PC-3 (cell line): ENCODE measurements at places on chromosomes 4 and X. TPM values are rescaled to one million over a fixed set of nuclear protein-coding genes. Genes with fewer than 3 reads are reported as not detected.

Gene SH3BP2
- total RNA-seq, result 16.9 and 17.4 TPM in 2 replicates

Gene ANXA10
- total RNA-seq, result 0.47 and 0.92 TPM in 2 replicates

Gene VSIG4
- not detected in 2 replicates for total RNA-seq

DNA sequence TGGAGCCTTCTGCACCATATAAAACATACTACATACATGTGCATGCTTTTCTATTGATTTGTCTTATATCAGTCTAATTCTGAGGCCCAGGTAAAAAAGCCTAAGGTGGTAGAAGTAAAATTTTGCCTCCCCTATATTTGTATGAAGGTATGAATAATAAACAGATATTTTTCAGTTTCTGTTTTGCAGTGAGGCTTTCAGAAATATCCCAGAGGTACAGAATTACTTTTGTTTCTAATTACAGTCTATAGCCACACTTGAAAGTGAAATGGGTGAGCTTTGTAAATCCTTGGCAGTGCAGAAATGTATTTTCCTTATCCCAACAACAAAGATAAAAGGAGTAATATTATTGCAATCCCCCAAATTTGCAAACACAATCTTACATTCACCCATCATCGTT is 59.5 kb downstream of the DDX60 start:
- no peak overlapping the region for H3K27ac ChIP-seq
- no peak overlapping the region for H3K4me3 ChIP-seq
- H3K27me3 ChIP-seq, result no peaks in the 10 kb centered on the region
- no peak for DNase-seq
- H3K4me1 ChIP-seq, result no peaks in the 10 kb centered on the region

Gene PFKFB1
- total RNA-seq, result 0.22 and 1.1 TPM in 2 replicates

DNA sequence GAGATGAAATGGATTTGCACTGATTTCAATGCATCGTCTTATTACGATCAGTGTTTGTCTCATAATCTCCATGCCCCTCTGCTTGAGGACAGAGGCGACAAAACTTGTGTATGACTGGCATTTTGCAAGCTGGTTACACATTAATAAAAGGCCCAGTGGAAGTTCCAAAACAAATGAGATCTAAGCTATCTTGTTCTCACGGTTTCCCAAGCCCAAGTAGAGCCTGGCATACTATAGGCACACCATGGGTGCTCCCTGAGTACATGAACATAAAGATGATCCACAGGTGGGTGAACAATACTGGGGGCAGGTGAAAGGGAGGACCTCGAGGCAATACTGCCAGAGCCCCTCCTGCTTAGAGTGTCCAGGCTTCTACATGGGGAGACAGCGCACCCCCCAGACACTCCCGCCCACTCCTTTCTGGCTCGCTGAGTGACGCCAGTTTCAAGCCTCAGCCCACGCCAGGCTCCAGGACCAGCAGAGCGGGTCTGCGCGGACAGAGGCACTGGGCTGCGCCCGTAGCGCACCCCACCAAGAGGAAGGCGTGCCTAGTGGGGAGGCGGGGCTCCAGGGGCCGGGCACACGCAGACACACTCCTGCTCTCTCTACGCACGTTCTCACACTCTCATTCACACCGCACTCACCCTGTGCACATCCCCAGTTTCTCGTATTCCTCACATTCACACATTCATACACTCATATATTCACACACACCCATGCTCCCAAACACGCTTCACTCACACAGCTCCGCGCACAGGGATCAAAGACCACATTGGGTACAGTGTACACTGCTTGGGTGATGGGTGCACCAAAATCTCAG is 8.9 kb upstream of the GSX2 start:
- peak; percentile 61 for DNase-seq
- H3K27me3 ChIP-seq, result no peaks in the 10 kb centered on the region
- peaks cover 11% of the 10 kb centered on the region; the same call in 1 of the 2 replicates for H3K4me1 ChIP-seq
- no peak overlapping the region for H3K27ac ChIP-seq

DNA sequence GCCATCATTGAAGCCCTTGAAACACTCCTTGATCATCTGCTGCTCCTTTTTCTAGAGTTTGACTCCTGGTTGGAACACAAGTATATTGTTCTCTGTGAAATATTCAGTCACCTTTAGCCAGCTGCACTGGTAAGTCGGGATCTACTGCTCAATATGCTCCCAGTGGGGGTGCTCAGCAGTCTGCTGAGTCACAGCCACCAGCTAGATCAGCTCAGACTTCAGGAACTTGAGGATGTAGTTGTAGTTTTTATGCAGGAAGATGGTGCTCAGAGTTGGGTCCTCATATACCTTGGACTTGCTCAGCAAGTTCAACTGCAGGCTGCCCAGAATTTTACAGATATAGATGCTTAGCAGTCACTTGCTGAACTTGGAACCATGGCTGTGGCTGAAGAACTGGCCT is 202.5 kb upstream of the RPL34 start:
- no peak for DNase-seq
- H3K36me3 ChIP-seq, result no peaks in the 10 kb centered on the region
- no peak overlapping the region for H3K4me3 ChIP-seq
- H3K4me1 ChIP-seq, result no peaks in the 10 kb centered on the region
- no peak overlapping the region for H3K27ac ChIP-seq

DNA sequence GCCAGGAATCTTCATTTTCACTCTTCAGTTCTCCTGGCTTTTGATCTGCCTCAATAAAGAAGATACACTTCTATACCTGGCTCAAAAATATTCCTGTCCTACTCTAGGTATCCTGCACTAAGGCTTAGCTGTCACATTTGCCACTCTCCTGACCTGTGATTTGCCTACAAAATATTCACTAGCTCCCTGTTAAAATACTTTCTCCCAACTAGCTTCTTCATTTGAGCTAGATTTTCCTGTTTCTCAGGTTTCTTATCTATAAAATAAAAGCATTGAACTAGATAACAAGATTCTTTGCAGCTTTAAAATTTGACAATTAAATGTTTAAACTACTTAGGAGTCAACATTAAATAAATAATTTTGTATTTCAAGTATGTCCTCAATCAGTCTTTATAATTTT is 53.2 kb downstream of the CHIC2 start:
- no peaks in the 10 kb centered on the region for H3K36me3 ChIP-seq
- H3K27ac ChIP-seq, result no peak overlapping the region
- peaks cover 12% of the 10 kb centered on the region; the same call in 1 of the 2 replicates for H3K4me1 ChIP-seq
- no peaks in the 10 kb centered on the region for H3K27me3 ChIP-seq
- no peak overlapping the region for H3K4me3 ChIP-seq

Gene EGF
- 3.9 and 6.1 TPM in 2 replicates for total RNA-seq

Gene IL21
- not detected in 2 replicates for total RNA-seq

GRCh38 chr4:39750216-39750615 is 52.3 kb downstream of the UBE2K start:
- H3K27me3 ChIP-seq, result no peaks in the 10 kb centered on the region
- H3K27ac ChIP-seq, result no peak overlapping the region
- no peak overlapping the region for H3K4me3 ChIP-seq
- no peaks in the 10 kb centered on the region for H3K4me1 ChIP-seq

Gene NKX3-2
- 0.07 TPM in 1 of 2 replicates, not detected in the other for total RNA-seq

GRCh38 chrX:139113708-139114107 is 402.2 kb upstream of the FGF13 start:
- no peaks in the 10 kb centered on the region for H3K27me3 ChIP-seq
- H3K4me3 ChIP-seq, result no peak overlapping the region

DNA sequence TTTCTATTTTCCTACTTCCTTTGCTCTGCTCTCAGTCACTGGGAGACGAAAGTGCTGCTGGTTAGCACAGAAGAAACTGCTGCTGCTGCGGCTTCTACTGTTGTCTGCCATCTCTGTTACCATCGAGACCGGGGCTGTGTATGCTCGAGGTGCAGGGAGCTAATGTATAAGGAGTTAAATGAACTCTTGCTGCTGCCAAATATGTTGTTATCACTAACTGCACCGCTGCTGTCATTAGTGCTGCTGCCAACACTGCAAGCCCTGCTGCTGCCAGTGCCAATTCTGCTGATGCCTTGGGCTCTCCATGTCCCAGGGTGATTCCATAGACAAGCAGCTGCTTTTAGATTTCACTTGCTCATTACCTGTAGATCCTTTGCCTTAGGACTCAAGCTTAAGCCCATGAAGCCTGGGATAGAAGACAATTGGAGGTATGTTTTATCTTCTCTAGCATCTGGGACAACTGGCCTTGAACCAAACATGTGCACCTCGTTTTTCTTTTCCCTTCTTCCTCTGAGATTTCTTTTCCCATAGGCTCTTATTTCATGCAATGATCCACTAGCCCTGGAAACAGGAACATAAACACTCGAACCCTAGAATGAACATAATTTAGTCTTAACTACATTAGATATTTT is 107.8 kb downstream of the CCSER1 start:
- H3K27ac ChIP-seq, result no peak overlapping the region
- no peaks in the 10 kb centered on the region for H3K4me1 ChIP-seq
- H3K4me3 ChIP-seq, result no peak overlapping the region
- H3K36me3 ChIP-seq, result no peaks in the 10 kb centered on the region
- DNase-seq, result no peak
- H3K27me3 ChIP-seq, result no peaks in the 10 kb centered on the region

Gene ARSJ
- total RNA-seq, result 16.4 and 19.1 TPM in 2 replicates

Gene CORIN
- not detected in 2 replicates for total RNA-seq

Gene RBBP7
- 153 and 155 TPM in 2 replicates for total RNA-seq

DNA sequence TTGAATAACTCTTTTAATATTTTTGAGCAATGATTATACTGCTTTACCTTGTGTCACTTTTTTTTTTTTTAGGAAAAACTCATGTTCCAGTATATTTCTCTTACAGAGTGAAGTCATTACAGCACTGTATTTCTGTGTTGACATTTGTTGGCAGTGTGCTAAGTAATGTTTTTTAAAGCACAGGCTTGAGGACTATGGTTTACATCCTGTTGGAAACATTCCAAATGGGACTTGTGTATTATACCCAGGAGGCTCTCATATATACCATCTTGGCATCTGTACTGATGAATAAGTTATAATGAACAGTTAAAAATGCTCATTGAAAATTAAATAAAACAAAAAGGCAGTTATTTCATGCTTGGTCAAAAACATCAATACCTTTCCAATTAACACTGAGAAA is 33.8 kb downstream of the CEP44 start:
- no peak overlapping the region for H3K4me3 ChIP-seq
- DNase-seq, result peak; percentile 40
- H3K27ac ChIP-seq, result no peak overlapping the region

GRCh38 chrX:37767430-37767829 is 12.4 kb upstream of the CYBB start:
- no peak for DNase-seq
- H3K36me3 ChIP-seq, result no peaks in the 10 kb centered on the region
- no peak overlapping the region for H3K4me3 ChIP-seq

- no peaks in the 10 kb centered on the region for H3K36me3 ChIP-seq
- DNase-seq, result peak; percentile 51
- no peak overlapping the region for H3K4me3 ChIP-seq
- H3K27me3 ChIP-seq, result no peaks in the 10 kb centered on the region
- no peak overlapping the region for H3K27ac ChIP-seq
Measured at GRCh38 chrX:78532363-78532762, 126.8 kb downstream of the RTL3 start.

GRCh38 chr4:77209936-77210335 is 52.9 kb downstream of the CCNG2 start:
- DNase-seq, result no peak
- no peaks in the 10 kb centered on the region for H3K4me1 ChIP-seq
- no peaks in the 10 kb centered on the region for H3K36me3 ChIP-seq
- H3K27me3 ChIP-seq, result no peaks in the 10 kb centered on the region
- no peak overlapping the region for H3K27ac ChIP-seq

DNA sequence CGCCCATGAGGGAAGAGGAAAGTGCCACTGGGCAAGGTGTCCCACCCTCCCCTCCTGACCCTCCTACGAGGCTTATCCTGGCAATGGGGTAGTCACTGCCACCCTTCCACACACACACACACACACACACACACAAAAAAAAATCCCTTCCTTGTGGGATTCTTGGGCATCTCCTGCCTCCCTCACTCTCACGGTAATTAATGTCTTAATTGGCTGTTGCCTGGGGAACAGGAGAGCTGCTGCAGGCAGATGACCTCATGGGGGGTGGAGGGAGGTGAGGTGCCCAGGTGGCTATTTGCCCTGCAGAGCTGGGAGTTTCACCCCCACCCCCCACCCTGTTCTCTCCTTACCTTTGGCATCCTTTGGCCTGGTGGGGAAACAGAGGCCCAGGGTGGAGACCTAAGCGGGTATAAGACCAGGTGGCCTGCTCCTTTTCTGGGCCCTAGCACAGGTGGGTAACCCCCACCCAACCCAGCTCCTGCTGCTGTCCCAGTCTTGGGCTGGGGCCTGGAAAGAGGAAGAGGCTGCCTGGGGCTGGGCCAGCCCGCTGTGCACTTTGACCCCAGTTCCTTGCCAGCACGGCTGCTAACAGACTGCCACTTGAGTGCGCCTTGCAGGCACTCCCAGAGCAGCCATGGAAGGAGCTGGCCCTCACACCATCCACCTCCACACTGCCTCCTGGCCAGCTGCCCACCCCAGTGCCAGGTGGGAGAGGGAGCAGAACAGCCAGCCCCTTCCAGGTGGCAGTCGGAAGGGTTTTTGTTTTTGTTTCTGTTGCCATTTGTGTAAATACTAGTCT is 12.6 kb downstream of the EFNB1 start:
- H3K27me3 ChIP-seq, result no peaks in the 10 kb centered on the region
- no peak overlapping the region for H3K4me3 ChIP-seq
- peaks cover 15% of the 10 kb centered on the region; the same call in 1 of the 2 replicates for H3K4me1 ChIP-seq
- no peak overlapping the region for H3K27ac ChIP-seq
- no peak for DNase-seq

Gene CSAG1
- total RNA-seq, result not detected in 2 replicates

- no peak overlapping the region for H3K27ac ChIP-seq
- no peaks in the 10 kb centered on the region for H3K27me3 ChIP-seq
- no peak for DNase-seq
- no peaks in the 10 kb centered on the region for H3K4me1 ChIP-seq
Measured at GRCh38 chr4:95522682-95523530, 25.9 kb downstream of the UNC5C start.

DNA sequence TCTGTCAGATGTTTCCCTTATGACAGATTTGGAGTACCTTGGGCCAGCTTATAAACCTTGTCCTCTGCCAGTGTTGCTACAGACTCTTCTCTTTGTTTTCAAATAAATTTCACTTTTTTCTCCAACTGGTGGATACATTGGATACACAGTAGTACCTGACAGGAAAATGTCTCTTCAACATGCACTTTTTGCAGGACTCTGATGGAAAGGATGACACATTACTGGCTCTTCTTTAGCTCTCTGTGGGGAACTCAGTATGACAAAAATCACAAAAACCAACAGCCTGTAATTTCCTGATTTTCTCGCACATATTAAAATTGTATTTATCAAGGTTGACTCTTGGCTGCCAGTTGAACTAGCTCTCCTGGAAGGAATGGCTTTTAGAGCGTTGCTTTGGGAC is 61.3 kb upstream of the GIMD1 start:
- DNase-seq, result no peak
- no peaks in the 10 kb centered on the region for H3K27me3 ChIP-seq
- no peak overlapping the region for H3K4me3 ChIP-seq
- H3K36me3 ChIP-seq, result no peaks in the 10 kb centered on the region

Gene TEX11
- not detected in 2 replicates for total RNA-seq

Gene EMCN
- not detected in 2 replicates for total RNA-seq

DNA sequence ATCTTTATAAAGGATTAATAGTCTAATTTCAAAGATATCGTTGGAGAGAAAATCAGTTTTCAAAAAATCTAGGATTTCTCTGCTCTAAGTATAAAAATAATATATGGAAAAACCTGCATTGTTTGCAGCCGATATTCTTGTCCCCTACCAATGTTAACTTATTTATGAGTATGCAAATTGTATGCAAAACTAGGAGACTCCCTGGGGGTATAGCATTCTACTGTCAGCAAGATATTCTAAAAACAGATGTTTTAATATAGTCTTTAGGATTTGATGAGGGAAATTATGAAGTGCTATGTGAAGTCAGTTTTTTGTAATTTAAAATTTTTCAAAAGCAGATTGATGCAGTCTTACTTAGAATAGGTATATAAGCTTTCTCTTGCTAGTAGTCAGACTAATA is 40.9 kb downstream of the GK2 start:
- no peak for DNase-seq
- H3K27me3 ChIP-seq, result no peaks in the 10 kb centered on the region; the same call in 1 of the 2 replicates
- H3K4me3 ChIP-seq, result no peak overlapping the region
- no peak overlapping the region for H3K27ac ChIP-seq
- no peaks in the 10 kb centered on the region for H3K36me3 ChIP-seq

Gene BMX
- not detected in 2 replicates for total RNA-seq
